Cardiac muscle cell (in vitro differentiated cells and primary cell): ENCODE measurements at places on chromosomes 3 and 15. TPM values are rescaled to one million over a fixed set of nuclear protein-coding genes. Genes with fewer than 3 reads are reported as not detected.

GRCh38 chr3:71104121-71104541 is 479.4 kb downstream of the FOXP1 start:
- DNase-seq: no peak

GRCh38 chr15:78052545-78052944 is 25.0 kb downstream of the TBC1D2B start:
- no peak for DNase-seq

GRCh38 chr3:179969525-179969924 is 67.2 kb downstream of the PEX5L start:
- DNase-seq: no peak

GRCh38 chr15:78408355-78408640 is 29.7 kb upstream of the IREB2 start:
- no peak for DNase-seq

GRCh38 chr15:72934921-72935320 is 117.3 kb upstream of the NEO1 start:
- DNase-seq: no peak

- DNase-seq: no peak
These were observed 159.8 kb upstream of the NUDT16 start for GRCh38 chr3:131221731-131222130.

DNA sequence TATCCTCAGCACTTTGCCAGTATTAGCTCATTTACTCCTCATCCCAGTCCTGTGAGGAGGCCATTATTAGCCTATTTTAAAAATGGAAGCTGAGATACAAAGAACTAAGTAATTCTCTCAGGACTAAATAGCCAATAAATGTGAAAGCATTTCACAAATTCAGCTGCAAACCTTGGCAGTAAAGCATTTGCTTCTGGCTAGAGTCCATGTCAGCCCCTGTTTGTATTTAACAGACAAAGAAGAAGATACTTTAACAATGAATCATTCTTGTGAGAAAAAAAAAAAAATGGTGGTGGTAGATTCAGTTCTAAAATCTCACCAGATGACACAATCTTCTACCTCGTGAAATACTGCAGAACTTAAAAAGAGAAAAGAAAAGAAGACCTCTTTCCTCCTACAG is 85.0 kb upstream of the CNTN6 start:
- DNase-seq: no peak

GRCh38 chr3:72401005-72401545 is 447.2 kb downstream of the SHQ1 start:
- no peak for DNase-seq

GRCh38 chr3:4045756-4046155 is 246.5 kb downstream of the LRRN1 start:
- no peak for DNase-seq

DNA sequence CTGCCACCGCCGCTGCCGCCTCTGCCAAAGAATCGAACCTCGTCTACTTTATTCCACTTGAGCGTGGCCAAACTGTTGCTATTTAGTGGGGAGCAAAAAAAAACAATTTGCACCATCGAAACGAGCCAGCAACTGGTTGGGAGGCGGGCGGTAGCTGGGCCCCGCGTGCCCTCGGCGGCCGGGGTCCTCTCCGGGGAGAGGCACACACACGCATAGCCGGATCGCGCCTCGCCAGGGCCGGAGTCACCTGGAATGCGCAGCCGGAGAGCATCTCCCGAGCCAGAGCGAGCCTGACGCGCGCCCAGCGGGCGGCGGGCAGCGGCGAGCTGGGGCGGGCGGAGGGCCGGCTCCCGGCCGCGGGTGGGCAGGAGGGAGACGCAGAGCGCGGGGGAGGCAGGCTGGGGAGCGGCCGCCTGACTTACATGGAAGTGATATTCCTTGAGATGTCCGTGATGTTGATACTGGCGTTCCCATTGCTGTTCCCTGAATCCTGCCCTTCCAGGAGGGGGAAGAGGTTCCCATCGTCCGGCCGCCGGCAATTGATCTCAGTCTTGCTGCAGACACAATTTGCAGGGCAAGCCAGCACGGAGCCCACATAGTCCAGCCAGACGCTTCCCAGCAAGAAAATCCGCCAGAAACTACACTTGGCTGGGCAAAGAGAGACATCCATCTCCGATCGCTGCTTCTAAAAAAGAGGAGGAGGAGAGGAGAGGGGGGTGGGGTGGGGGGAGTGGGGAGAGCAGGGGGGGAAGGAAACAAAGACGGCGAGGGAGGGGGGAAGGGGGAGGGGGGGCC is 858 bp downstream of the NTRK3 start:
- DNase-seq: peak; percentile 82

DNA sequence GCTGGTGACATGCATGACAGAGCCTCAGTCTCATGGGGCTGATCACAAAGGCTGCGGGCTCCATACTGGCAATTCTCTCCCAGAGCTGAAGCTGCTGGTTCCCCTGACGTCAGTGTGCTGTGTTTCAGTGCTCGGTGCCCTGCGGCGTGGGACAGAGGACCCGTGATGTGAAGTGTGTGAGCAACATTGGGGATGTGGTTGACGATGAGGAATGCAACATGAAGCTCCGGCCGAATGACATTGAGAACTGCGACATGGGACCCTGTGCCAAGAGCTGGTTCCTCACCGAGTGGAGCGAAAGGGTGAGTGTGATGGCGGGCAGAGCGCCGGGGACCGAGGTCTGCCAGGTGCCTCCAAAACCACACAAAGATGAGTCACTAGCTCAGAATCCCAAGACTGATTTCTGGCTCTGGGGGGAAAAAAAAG is 62.0 kb upstream of the NR2E3 start:
- DNase-seq: no peak

- DNase-seq: no peak
These were observed 566.0 kb downstream of the ROBO2 start for GRCh38 chr3:77605865-77606264.

- DNase-seq: peak; percentile 9
These were observed 281.9 kb upstream of the ONECUT1 start for GRCh38 chr15:53072077-53072476.

GRCh38 chr3:64011685-64012084 is 11.6 kb downstream of the PSMD6 start:
- DNase-seq: no peak

- DNase-seq: no peak
These were observed 13.2 kb downstream of the TM4SF4 start for GRCh38 chr3:149487598-149488197.

DNA sequence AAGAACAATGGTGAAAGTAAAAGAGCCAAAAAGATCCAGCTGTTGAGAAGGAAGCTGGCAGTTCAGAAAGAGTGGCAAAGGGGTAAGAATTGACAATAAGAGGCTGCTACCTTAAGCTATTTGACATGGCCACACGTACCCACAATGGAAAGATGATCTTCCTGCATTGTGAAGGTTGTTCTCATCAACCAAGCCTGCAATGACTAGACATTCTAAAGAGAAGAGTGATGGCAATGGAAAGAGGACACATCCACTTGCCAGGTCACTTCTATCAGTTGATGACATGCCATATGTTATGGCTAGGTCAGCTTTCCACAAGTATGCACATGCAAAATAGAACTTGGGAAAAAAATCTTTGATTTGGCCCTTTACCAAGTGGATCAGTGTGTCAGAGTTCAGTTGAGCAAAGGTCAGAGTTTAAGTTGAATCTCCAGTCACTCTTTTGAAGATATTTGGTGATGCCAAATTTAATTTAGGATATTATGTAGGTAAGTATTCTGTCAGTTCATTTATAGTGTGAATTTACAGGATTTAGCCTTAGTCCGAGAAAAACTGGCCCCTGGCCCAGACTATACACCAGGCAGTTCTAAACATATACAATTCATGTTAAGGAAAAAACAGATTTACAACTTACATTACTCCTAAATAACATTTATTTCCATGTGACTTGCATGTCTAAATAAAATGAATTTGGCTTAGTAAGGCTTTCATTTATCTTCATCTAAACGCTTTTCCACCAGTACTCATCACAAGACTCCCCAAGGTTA is 104.9 kb upstream of the FLNB start:
- DNase-seq: no peak

- DNase-seq: no peak
These were observed 2.8 kb upstream of the SSUH2 start for GRCh38 chr3:8647137-8647985.

GRCh38 chr15:31499236-31499952 is 172.8 kb downstream of the KLF13 start:
- no peak for DNase-seq

DNA sequence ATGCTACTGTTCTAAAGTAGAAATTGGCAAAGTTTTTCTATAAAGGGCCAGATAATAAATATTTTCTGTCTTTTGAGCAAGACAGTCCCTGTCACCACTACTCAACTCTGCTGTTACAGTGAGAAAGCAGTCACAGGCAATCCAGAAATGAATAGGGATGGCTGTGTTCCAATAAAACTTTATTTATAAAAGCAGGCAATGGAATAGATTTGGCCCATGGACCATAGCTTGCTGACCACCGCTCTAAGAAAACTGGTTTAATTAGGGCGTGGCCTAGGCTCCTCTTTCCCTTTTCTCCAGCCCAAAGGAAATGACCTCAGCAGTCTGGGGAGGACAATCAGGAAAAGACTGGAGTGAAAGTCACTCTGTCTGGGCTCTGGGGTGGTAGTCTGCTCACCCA is 183.8 kb downstream of the MEGF11 start:
- DNase-seq: no peak

DNA sequence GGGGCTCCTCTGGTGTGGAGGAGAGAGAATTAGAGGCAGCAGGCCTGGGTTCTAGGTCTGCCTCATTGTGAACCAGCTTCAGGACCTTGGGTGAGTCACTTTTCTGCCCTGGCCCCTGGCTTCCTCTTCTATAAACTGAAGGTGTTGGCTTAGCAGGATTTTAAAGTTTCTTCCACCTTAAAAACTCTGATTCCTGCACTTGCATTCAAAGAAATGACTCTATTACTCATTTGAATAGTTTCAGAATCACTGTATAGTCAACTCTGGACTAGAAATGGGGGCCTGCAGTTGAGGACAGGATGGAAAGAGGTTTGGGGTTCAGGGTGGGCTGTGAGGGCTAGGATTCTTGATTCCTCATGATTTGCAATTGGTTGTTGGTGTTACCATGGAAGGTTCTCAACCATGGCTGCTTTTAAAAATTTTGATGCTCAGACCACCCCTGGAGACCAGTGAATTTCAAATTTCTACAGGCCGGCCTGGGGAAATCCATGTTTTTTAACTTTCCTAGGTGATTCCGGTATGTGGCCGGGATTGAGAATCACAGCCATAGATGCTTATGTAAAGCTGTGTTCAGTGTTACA is 19.9 kb downstream of the SMAD3 start:
- no peak for DNase-seq

GRCh38 chr3:42066516-42067181 is 24.5 kb upstream of the TRAK1 start:
- DNase-seq: no peak

DNA sequence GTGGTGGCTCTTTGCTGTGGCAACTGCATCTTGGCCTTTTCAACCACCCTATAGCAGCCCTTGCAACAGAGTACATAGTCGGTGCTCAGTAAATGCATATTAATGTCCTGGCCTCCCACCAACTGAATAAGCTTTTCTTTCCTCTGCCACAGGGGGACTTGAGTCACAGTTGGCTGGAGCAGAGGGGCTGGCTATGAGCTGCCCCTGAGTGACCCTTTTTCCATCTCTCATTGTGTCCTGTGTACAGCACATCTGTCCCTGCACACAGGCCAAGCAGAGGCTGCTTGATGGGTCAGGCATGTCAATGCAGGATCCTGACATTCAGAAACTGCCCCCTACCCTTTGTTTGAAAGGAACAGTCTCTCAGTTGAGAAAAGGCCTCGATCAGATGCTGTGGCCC is 22.4 kb downstream of the SPSB4 start:
- no peak for DNase-seq

DNA sequence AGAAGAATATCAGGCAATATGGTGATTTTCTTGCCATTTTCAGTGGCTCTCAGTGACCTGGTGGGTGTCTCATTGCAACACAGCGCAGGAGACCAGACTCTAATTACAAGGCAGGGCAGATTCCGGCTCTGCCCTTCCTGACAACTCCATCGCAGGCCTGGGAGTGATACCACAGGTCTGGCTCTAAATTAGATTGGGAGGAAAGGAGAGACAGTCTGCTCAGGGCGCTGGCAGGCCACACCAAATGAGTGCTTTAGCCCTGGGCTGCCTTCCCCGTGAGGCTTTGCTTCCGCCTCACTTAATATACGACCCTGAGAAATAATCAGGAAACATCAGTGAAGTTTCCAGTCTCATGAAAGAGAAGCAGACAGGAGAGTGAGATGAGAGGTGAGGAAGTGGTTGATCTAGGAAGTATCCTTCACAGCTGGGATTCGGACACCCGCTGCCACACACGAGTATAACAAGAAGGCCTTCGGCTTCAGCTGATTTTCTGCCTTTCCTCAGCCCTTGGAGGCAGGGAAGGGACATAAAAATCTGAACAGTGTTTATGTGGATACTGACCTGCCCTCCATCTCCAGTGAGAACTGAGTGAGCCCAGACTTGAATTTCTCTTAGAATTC is 73.7 kb upstream of the PROK2 start:
- no peak for DNase-seq

- DNase-seq: no peak
These were observed 81.2 kb downstream of the PLCH1 start for GRCh38 chr3:155663467-155664212.

DNA sequence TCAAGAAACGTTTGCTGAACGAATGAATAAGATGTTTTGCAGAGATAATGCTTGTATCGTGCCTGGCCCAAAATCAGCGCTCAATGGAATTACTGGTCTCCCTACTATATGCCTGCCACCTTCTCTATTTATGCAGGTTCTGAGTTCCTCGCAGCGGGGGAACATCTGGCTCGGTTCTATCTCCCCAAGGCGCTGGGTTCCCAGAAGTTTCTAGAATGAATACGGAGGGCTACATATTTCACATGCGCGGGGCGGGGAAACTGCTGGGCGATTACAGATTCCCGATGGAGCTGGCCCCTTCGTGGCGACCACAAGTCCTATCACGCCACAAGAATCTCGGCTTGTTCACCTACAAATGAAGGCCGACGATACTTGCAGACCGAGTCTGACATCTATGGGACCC is 411 bp upstream of the EIF2B5 start:
- DNase-seq: no peak

- no peak for DNase-seq
These were observed 110.2 kb downstream of the ST8SIA2 start for GRCh38 chr15:92503889-92504288.

The DRD3 gene
- total RNA-seq: 0.51 TPM in 1 of 2 replicates, not detected in the other

The KLHL24 gene
- total RNA-seq: 68.6 and 159 TPM in 2 replicates

The TRIP4 gene
- total RNA-seq: 7.8 and 14.3 TPM in 2 replicates

The CA12 gene
- 0.03 and 0.04 TPM in 2 replicates for total RNA-seq

The XYLB gene
- 0.36 and 1.3 TPM in 2 replicates for total RNA-seq

The LRRN1 gene
- total RNA-seq: 0.85 and 3.0 TPM in 2 replicates

The IL5RA gene
- 0.07 TPM in 1 of 2 replicates, not detected in the other for total RNA-seq

The DOCK3 gene
- 0.42 and 1.3 TPM in 2 replicates for total RNA-seq

The GRK7 gene
- total RNA-seq: not detected in 2 replicates

The GPX1 gene
- total RNA-seq: 328 and 360 TPM in 2 replicates

The TMEM108 gene
- 0.49 and 1.6 TPM in 2 replicates for total RNA-seq

The ZNF501 gene
- total RNA-seq: 4.8 and 11.5 TPM in 2 replicates

The SLC7A14 gene
- not detected in 2 replicates for total RNA-seq

The PRSS50 gene
- 3.2 and 4.1 TPM in 2 replicates for total RNA-seq

The NR2E3 gene
- total RNA-seq: 0.09 TPM in 1 of 2 replicates, not detected in the other

The TEX9 gene
- total RNA-seq: 7.4 and 9.2 TPM in 2 replicates

The ENTPD3 gene
- 0.42 and 0.66 TPM in 2 replicates for total RNA-seq
